A549 treated with ZK216348 at 1 μM for 4 hours (cell line): ENCODE measurements at places on chromosomes 7 and 10. TPM values are rescaled to one million over a fixed set of nuclear protein-coding genes. Genes with fewer than 3 reads are reported as not detected.

PON1 gene
- total RNA-seq: 0.37 to 1.5 TPM (median 0.92 TPM) in 5 replicates

HYAL4 gene
- 0.08 to 0.09 TPM in 2 of 5 replicates, not detected in the others for total RNA-seq

ITGA8 gene
- total RNA-seq: 0.02 TPM in 1 of 5 replicates, not detected in the others

IKZF5 gene
- total RNA-seq: 4.8 to 6.6 TPM (median 6.0 TPM) in 5 replicates

ASAH2 gene
- 0.42 to 3.6 TPM (median 2.4 TPM) in 5 replicates for total RNA-seq

CCL24 gene
- total RNA-seq: not detected in 5 replicates

WIPF3 gene
- 0.49 to 0.77 TPM (median 0.62 TPM) in 5 replicates for total RNA-seq

AKR1D1 gene
- total RNA-seq: not detected in 5 replicates

PDE1C gene
- 3.3 to 5.8 TPM (median 4.1 TPM) in 5 replicates for total RNA-seq
